ENCODE measurements at places on chromosomes 4 and X.

- DNase-seq = no peak
These were observed 33.9 kb upstream of the SLC7A11 start for GRCh38 chr4:138275963-138276621.

- DNase-seq = peak; percentile 53
These were observed 24.2 kb downstream of the SLC25A4 start for GRCh38 chr4:185167234-185167633.

- no peak for DNase-seq
These were observed 393 bp downstream of the GTPBP6 start for GRCh38 chrX:318068-318738.

- DNase-seq = no peak
These were observed at the start of gene FOXP3 for GRCh38 chrX:49264460-49264859. Gene FOXP3 (minus strand): TSS chrX:49264710. CDS start chrX:49258505, 6,205 bp downstream.

- DNase-seq = no peak
These were observed 130.6 kb downstream of the SLC7A11 start for GRCh38 chr4:138111462-138112000.

DNA sequence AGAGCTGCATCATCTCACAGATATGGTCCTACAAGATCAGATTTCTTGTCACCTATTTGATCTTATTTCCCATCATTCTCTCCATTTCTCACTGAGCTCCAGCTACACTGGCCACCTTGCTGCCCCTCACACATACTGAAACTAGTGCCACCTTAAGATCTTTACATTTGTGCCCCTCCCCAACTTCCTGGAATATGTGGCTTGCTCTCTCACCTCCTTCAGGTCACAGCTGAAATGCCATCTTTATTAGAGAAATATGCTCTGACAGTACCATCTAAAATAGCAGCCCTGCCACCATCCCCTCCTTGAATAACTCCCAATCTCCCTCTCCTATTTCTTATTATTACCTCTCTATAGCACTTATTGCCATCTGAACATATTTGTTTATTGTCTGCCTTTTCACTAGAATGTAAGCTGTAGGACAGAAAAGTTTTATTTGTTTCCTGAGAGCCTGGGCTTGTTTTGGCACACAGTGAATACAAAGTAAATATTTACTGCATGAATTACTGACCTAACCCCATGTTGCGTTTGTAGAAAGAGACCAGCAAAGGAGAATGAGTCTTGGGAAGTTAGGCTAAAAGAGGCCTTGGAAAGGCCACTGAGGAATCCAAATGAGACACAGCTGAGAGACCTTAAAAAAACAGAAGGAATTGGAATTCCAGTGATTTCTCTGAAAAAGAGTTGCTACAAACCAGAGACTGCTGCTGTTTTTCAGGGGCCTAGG lies 22.7 kb downstream of the DYNLT3 start:
- no peak for DNase-seq

DNA sequence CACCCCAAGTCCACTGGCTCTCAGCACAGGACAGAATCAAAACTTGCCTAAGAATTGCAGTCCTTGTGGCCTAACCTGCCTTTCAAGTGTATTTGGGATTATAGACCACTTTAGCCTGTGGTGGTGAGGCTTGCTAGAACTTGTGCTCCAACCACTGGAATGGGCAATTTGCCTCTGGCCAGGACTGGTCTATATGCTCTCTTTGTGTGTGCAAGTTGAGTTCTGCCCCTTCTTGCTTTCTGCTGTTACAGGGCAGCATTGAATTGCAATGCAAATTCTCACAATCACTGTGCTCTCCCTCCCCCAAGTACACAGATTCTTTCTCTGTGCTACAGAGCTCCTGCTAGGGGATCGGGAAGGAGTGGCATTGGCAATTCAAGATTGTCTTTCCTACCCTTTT lies 233.6 kb upstream of the DIPK2B start:
- DNase-seq = no peak

DNA sequence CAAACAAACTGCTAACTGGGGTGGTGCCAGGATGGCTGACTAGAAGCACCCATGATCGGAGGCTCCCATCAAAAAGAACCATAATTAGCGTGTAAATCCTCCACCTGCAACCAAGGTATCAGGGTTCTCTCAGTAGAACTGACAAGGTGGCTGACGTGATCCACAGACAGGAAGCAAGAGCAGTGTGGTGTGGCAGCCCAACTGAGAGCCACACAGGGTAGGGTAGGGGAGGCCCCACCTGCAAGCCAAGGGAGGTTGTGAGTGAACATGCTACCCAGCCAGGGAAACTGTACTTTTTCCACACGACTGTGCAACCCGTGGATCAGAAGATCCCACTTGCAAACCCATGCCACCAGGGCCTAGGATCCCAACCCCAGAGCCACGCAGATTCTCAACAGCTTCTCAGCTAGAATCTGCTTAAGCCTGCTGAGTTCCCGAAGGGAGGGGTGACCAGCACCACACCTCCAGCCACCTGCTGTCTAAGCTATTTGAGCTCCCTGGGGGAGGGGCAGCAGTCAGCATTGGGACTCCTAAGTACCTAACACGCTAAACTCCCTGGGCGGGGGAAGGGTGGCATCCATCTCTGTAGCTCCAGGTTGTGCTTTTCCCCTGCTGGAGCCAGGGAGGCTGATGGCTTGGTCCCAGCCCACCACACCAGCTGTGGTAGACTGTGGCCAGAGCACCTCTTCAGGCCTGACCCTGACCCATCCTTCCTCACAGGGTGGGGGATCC lies 425.1 kb downstream of the GPM6A start:
- DNase-seq = no peak

- DNase-seq = no peak
These were observed 142.5 kb downstream of the CXXC4 start for GRCh38 chr4:104352211-104352610.

- DNase-seq = no peak
These were observed 50.3 kb downstream of the EFNB1 start for GRCh38 chrX:68878977-68879645.

DNA sequence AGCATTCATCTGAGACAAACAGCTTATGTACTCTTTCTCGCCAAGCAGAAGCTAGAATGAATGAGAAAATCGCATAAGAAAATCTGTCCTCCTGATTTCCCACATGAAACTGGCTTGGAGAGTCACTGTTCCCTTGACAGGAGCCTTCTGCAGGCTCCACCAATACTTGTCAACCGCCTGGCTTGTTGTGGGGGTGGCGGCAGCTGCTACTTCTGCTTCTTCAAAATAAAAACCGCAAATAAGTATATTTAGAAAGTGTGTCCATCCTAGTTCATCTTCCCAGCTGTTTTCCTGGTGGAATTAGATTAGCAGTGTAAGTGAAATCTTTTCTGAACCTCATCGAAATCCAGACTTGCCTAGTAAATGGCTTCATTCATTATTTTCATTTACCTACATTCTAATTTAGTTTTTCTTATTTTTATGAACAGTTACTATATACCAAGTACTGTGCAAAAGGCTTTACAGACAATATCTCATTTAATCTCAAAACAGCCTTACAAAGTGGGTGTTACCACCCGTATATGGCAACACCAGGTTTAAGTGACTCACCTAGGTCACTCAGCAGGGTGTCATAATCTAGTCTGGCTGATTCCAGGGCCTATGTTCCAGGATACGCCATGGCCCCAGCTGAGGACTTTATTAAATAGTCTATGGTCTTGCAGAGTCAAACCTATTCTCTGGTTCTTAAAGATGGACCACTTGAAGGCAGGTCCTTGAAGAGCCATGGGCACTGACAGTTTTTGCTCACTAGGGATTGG lies 104.6 kb upstream of the IGFBP7 start:
- DNase-seq = no peak

DNA sequence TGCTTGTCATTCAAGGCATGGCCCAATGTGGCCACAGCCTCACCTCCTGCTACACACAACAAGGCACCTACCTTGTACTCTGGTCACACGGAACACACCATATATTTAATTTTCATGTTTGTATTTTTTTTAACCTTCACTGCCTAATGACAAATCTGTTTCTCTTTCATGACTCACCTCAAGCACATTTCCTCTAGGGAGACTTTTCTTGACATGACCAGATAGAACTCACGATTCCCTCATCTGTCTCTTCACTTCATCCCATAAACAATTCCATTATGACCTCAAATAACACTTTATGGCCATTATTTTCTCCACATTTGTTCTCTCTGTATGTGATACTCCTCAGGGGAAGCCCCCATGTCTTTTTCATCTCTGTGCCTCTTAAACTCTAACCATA lies 11.1 kb downstream of the DRP2 start:
- DNase-seq = no peak

- no peak for DNase-seq
These were observed 12.2 kb upstream of the FGF2 start for GRCh38 chr4:122814426-122814825.

GRCh38 chrX:100880368-100880767 lies 6.2 kb upstream of the NOX1 start:
- no peak for DNase-seq

GRCh38 chrX:125709532-125709931 lies 389.9 kb downstream of the TEX13C start:
- no peak for DNase-seq

DNA sequence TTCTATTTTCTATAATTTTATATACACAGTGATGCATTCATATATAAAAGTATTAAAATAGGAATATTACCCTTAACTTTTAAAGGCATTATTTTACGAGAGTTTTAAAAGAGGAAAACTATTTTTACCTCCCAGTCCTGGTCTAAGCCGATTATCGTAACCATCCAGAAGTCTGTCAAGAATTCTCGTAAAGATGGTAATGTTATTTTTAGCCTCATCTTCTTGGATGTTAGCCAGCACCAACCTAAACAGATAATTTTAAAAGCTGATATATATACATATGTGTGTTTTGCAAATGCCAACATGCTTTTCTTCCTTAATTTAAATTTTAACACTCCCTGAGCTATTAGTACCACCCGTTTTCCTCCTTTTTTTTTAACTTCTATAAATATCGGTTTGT lies 4.0 kb downstream of the GABRA2 start:
- no peak for DNase-seq

DNA sequence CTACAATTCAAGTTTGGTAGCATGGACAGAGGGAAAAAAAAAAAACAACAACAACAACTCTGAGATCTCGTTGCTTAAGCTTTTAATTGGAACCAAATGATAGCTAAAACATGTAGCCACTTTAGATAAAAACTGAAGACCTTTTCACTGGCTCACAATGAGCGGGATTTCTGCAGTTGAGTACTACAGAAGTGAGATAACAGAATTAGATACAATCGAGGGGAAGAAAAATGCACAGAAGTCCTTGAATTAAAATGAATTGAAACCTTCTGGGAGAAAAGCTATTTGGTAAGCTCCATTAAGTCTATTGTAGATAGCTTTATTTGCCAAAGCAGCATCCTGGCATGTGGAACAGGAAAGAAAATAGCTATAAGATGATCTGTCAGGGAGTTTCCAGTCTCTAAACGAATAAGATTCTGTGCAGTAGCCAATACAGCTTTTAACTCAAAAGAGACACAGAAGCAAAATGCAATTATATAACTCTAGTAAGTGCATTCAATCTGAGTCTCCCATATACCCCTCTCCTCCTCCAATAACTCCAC lies 248.5 kb downstream of the ENOX2 start:
- DNase-seq = no peak

DNA sequence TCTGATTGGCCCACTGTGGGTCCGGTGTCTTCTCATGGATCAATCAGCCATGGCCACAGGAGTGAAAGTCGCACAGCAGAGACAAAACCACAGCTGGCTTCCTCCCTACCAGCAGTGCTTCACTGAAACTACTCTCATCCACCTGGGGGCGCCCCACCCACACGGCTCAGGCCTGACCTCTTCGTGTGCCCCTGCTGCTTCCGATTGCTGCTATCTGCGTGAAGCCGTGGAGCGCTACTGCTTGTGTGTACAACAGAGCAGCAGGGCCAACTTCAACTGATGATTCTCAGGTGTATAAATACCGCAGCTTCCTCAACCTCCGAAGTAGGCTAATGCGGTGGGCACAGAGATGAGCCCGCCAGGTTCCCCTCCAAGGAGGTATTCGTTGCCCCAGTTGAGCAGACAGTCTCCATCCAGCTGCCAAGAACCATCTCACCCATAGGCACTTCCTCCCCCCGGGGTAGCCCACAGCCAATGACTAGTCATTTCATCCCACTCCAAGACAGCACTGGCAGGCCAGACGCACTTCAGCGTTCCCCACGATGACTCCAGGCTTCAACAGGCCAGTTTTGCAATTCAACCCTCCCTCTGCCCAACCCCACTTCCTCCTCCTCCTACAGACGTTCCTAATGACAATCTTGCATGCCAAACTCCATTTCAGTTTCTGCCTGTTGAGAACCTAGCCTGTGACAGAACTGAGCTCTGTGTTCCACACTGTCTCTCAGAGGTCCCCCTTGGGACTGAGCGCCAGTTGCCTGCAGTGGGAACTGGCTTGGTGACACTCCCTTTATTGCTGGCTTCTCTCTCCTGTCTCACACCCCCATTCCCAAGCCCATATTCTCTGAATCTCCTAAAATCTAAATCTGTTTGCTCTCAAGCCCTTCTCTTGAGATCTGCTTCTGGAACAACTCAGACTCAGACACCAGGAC lies 41.3 kb upstream of the ATP6AP2 start:
- DNase-seq = peak; percentile 82

- no peak for DNase-seq
These were observed 14.8 kb downstream of the INTS6L start for GRCh38 chrX:135535077-135535940.

DNA sequence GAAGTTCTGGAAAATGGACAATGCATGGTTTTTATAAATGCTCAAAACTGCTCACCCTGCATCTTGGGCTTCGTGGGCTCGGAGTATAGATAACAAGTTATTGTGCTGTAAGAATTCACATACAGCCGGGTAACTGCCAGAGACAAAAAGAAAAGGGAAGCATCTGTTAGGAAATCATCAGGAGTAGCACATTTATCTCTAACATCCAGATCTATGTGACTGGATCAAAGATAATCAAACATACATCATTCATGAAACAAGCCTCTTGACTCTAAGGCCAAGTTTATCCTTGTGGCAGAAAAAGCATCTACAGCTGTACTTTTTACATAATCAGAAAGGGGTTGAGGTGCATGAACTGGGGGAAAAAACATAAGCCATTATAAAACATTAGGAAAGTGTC lies 264.2 kb downstream of the PPP3CA start:
- DNase-seq = no peak

- no peak for DNase-seq
These were observed 443.7 kb upstream of the ATOH1 start for GRCh38 chr4:93384887-93385286.

GRCh38 chr4:140344101-140344500 lies 29.3 kb upstream of the SCOC start:
- DNase-seq = no peak

GRCh38 chr4:24644983-24645764 lies 60.8 kb upstream of the DHX15 start:
- no peak for DNase-seq
